ENCODE measurements at places on chromosomes 4 and X.

- DNase-seq: no peak
Measured at GRCh38 chr4:82638479-82638878, 76.7 kb upstream of the TMEM150C start.

DNA sequence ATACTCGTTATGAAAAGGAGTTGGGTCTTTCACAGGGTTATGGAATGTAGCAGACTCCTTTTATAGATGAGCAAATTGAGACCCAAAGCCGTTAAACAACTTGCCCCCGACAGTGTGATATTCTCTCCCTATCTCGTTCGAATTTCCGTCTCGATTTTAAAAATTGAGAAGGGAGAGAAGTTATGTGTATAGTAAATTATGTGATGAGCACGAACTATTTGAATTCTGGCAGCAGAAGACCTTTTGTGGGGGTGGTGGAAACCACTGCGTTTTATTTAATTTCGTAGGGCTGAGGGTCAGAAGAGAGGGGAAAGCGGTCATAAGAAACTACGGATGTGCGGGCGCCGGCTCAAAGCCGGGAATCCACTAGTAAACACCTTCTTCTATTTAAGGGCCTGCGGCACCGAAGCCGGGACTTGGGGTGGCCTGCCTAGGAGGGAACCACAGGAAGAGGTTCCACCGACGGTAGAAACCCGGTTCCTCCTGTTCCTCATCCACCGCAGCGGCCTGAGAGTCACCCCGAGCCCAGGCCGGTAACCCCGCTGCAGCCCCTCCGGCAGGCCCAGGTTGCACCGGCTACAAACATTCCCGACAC is 1.5 kb upstream of the DDX3X start:
- DNase-seq: peak; percentile 48

DNA sequence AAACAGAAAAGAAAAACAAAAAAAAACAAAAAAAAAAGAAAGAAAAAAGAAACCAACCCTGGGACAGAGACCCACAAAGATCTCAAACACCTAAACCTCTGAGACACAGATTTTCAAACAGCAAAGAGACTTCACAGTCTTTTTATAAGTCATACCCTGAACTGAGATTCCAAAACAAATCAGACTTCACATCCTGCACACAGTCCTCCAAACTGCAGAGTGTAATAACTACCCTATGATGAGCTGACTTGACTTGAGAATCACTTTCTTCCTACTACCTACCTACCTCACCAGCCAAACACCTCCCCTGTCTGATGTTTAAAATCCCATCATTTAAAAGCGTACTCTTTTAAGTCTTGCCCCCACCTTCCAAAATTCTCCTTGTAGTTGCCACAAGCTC is 25.2 kb upstream of the GLOD5 start:
- DNase-seq: no peak

- DNase-seq: no peak
Measured at GRCh38 chrX:110745288-110745687, 50.3 kb downstream of the CHRDL1 start.

DNA sequence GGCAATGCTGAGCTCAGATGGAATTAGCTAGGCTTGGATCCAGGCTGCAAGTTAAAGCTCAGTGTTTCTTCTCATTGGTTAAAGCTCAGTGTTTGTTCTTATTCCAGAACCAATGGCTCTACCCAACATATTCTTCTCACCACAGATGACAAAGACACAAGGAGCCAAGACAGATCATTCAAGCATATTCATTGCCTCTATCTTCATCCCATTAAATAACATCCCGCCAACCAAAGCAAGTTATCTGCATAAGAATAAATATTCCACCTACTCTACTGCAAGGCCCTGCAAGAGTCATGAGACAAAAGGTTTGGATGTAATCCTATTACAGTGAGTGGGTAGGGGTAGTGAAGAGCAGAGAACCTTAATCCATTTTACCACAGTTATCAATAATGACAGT is 766.5 kb downstream of the C4orf33 start:
- no peak for DNase-seq

GRCh38 chr4:176784816-176785215 is 7.9 kb downstream of the VEGFC start:
- peak; percentile 48 for DNase-seq

GRCh38 chr4:18508786-18509185 is 487.2 kb upstream of the LCORL start:
- no peak for DNase-seq

GRCh38 chr4:173500841-173501591 is 29.0 kb downstream of the HAND2 start:
- DNase-seq: no peak

DNA sequence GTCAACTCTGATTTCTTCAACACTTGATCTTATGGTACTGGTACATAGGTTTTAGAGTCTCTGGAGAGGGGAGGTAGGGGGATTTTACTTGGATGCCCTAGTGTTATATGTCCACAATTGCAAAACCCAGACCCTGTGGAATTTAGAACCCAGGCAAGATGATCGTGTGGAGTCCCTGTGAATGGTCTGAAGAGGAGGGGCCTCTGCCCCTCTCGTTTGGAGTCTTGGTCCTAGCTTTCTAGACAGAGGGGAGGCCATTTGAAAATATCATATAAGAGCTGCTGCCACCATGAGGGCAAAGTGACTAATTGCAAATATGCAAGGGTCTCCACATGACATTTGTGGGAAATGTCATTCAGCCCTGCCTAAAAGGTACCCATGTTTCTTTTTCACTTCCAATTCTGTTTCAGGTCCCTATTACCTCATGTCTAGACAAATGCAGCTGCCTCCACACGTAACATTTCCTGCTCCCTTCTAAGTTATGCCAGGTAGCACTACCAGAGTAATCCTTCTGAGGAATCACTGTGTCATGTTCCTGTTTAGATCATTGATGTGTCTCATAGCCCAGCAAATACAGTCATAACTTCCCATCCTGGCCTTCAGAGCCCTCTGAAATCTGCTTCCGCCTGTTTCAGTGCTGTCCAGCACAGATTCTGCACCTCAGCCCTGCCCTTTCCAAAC is 126.8 kb downstream of the KLHL8 start:
- DNase-seq: peak; percentile 76

DNA sequence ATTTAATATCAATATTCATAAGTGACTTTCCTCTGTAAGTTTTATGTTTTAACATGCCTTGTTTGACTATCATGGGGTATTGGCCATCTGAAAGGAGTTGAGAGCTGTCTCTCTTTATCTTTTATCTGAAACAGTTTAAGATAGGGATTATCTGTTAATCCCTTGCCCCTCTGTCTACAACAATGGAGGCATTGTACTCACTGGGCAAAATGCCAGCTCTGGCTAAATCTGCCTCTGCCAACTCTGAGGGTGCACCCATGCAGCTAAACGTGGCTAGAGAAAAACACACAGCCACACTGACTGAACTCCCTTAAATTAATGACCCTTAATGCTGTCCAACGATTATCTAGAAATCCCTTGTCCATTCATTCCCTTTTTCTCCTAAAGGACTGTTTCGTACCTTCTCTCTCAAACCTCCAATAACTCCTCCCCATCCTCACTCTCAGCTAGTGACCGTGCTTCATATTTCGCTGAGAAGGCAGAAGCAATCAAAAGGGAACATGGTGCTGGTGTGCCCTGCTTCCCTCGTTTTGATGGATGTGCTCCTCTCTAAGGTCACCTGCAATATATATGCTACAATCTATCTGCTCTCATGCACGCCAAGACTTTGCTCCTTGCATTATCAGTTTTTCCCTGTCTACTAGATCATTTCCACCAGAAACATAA is 10.3 kb downstream of the PHKA2 start:
- no peak for DNase-seq

DNA sequence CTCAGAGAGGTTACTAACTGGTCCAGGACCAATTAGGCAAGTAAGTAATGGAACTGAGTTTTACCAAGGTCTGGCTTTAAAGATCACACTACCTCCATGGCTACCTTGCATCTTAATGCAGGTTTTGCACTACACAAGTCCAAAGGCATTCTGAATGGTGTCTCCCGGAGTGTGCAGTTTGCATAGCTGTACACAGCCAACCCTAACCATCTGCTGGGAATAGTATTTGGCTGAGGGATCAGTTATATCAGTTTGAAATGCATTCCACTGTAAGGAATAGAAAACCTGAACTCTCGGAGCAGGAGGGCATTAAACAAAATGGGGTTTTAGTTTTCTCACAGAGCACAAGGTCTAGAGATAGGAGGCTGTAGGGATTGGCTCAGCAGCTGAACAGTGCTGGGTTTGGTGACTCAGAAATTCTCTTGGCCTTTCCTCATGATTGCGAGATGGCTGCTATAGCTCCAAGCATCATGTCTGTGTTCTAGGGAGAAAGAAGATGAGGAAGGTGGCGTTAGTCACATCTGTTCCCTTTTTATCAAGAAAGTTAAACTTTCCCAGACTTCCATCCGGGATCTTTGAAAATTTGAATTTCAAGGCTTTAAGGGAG is 177.1 kb downstream of the NHS start:
- peak; percentile 62 for DNase-seq

- DNase-seq: peak; percentile 78
Measured at GRCh38 chr4:150119492-150119891, 41.2 kb downstream of the DCLK2 start.

DNA sequence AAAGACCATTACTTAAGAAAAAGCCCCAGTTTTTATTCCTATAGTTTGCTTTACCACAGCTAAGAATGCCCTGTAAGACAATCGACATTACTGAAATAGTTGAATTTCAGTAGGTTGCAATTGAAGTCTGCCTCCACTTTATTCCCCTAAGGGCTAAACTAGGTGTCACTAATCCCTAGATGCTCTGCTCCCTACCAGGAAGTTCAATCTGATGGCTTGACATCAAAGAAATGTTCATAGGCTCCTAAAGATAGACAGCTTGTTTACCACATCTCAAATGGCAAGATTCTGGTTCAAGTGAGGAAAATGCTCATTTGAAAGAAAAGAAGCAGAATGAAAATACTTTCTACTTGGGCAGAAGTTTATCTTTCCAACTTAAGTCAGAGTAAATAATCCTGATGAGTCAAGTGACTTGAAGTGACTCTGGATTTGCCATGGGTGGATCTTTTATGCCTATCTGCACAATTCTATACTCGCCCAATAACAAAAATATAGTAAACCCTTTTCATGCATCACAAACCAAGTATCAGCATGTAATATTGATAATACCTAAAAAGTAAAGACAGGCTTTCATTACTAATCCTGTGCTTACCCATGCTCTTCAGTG is 117.2 kb downstream of the SH3RF1 start:
- DNase-seq: no peak

GRCh38 chr4:24745172-24745895 is 50.0 kb upstream of the SOD3 start:
- DNase-seq: no peak

GRCh38 chrX:49993661-49994060 is 71.3 kb downstream of the CLCN5 start:
- no peak for DNase-seq

DNA sequence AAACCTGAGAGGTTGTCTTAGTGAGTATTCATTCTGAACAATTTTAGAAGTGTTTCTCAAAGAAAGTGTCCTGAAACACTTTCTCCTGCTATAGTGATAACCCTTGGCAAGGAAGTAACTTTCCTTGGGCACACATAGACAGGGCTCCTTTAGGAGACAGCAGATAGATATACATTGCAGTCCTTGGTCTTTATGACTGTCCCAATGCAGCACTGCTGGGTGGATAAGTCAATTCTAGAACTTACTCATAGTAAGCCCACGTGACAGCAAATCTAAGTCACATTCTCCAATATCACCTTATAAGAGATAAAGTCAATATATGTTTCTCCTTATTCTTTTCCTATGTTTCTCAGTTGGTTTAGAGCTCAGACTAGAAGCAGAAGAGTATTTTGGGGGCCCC is 46.7 kb downstream of the GPRASP3 start:
- DNase-seq: no peak

- DNase-seq: peak; percentile 60
Measured at GRCh38 chrX:21479695-21480270, 105.6 kb downstream of the CNKSR2 start.

DNA sequence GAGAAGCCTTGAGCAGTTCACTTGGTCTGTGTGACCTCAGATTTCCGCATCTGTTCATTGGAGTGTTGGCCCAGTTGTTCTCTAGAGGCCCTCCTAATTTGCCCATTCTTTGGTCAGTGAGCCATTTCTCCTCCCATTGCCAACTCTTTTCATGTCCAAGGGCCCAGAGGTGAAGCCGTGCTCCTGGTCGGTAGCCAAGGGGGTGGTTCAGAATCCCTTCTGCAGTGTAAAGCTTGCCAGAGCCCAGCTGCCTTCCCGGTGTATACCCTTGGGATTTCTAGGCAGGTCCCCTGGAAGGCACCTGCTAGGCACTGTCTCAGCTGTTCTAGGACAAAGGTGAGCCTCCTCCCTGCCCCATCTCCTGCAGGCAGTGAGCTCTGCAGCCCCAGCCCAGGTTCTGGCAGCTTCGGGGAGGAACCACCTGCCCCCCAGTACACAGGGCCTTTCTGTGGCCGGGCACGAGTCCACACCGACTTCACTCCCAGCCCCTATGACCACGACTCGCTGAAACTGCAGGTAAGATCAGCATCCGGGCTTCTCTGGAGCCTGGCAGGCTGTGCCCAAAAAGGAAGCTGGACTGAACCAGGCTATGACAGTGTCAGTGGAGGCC is 12.3 kb downstream of the SASH3 start:
- no peak for DNase-seq

Measured in ELR (cell line).